ENCODE measurements at places on chromosomes 7 and 10. TPM values are rescaled to one million over a fixed set of nuclear protein-coding genes. Genes with fewer than 3 reads are reported as not detected.

GRCh38 chr10:64033711-64034110, 512.5 kb downstream of the REEP3 start:
- DNase-seq: no peak

GRCh38 chr10:93193906-93194305, 120.2 kb downstream of the CYP26A1 start:
- DNase-seq: no peak

The NPSR1 gene
- total RNA-seq: not detected

- peak; percentile 90 for DNase-seq
Measured at GRCh38 chr10:68900427-68901104, 549 bp upstream of the DDX50 start.

DNA sequence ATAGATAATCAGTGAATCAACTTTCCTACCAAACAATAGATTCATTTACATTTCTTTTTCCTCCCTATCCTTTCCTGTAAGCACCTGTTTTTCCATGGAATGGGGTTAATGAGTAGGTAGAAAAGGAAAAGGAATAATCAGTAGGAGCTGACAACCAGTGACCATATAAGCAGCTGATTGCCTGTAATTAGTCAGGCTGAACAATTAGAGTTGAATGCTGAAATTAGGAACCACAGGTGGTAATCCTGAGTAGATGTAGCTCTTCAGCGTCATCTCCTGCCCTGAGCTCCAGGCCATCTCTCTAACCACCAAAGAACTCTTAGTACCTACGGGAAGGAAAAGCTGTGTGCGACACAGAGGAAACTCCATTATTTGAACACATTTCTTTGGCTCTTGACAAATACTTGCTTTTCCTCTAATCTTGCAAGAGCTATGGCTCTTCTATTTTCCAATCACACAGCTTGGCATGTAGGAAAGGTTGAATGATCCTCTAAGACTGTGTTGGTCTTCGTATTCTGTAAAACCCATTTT, 63.8 kb downstream of the KLHDC10 start:
- DNase-seq: no peak

The ADARB2 gene
- 0.19 TPM for total RNA-seq

The DGKI gene
- 1.4 TPM for total RNA-seq

DNA sequence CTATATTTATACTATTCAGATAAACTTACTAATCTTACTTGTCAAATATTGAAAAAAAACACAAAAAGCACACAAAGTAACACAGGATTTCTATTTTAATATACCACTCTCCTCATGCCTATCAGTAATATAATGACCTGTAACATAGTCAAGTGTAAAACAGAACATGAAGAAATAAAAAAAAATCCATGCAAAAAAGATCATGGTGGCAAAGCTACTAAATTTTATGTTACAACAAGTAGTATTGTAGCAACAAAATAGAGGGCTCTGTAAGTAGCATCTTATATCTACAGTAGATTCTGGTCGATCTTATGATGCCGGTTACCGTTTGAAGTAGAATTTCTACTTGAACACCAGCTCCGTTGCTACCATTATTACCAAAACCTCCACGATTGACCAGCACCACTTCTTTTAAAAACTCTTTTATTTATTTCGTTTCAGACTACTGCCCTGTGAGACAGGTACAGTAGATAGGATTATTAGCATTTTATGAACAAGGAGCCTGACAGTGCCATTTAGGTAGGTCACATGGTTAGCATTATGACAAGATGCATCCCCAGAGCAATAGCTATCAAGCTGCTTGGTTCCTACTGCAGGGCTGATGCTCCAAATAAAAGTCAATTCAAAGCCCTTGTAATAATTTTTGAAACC, 2.1 kb downstream of the CPED1 start:
- DNase-seq: no peak

The ANKRD30A gene
- total RNA-seq: not detected

DNA sequence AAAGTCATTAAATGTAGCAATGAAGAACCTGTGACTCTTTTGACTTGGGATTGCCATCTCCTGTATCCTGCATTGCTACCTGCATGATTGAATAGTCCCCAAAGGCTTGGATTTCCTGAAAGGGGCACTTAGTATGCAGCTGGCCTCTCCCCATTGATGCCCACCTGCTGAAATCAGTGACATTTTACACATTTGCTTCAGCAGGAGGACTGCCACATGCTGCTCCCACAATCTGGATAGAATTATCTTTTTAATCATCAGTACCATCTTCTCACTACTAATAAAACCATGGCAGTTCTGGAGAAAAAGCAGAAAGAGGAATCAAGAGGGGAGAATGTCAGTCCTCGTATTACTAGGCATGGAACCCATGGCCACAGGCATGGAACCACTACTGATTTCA, 67.8 kb downstream of the SLC13A1 start:
- DNase-seq: no peak

- DNase-seq: no peak
Measured at GRCh38 chr7:81198766-81199165, 279.9 kb upstream of the SEMA3C start.

The NOS3 gene
- 19.4 TPM for total RNA-seq

- DNase-seq: no peak
Measured at GRCh38 chr7:25732766-25733217, 419.2 kb upstream of the NFE2L3 start.

DNA sequence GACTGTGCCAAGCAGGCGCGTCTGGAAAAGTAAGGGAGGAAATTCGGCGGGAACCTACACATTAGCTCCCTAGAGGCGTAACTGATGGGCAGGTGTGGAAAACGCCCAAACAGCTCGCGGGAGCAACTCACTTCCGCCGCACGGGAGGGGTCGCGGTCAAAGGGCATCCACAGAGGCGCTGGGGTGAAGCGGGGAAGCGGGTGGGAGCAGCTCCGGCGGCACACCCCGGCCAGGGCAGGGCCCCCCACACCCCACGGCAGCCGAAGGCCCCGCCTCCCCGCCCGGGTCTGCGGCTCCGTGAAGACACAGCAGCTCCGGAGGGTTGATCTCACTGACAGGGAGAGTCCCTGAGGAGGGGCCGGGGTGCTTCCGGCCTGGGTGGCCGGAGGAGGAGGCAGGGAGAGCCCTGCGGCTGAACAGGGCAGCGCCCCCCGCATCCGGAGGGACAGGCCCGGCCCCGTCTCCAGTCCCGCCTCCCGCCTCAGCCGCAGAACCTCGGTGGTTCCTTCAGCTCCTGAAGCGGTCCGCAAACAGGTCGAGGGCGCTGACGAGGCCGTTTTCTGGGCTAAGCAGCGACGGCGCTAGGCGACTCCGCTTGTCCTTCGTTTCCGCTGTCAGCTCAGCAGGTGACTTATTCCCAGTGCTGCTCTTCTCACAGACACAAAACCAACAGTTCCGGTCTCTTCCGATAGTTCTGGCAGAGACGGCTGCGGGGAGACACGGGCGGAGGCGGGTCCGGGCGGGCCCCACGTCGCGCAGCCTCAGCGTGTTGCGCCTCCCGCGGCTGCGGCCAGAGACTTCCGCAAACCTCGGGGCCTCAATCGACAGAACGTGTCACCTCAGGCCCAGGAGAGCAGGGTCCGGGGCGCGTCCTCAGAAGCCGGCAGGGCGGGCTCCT, 276.1 kb downstream of the DNAJB6 start:
- peak; percentile 81 for DNase-seq

The TAS2R39 gene
- not detected for total RNA-seq

DNA sequence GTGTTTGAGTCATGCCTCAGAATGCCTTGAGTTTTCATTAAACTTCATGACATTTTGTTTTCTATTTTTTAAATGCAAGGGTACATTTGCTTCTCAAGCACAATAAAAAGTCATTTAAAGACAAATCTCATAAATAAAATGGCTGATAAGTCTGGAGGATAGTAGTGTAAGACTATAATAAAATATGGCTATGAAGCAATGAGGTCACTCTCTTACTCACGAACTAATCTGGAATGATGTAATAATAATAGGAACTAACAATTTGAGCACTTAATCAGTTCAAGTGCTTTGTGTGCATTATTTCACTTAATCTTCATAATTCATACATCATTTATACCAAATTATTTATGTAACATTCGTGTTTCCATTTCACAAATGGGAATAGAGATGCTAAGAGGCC, 149.3 kb upstream of the CTTNBP2 start:
- no peak for DNase-seq

DNA sequence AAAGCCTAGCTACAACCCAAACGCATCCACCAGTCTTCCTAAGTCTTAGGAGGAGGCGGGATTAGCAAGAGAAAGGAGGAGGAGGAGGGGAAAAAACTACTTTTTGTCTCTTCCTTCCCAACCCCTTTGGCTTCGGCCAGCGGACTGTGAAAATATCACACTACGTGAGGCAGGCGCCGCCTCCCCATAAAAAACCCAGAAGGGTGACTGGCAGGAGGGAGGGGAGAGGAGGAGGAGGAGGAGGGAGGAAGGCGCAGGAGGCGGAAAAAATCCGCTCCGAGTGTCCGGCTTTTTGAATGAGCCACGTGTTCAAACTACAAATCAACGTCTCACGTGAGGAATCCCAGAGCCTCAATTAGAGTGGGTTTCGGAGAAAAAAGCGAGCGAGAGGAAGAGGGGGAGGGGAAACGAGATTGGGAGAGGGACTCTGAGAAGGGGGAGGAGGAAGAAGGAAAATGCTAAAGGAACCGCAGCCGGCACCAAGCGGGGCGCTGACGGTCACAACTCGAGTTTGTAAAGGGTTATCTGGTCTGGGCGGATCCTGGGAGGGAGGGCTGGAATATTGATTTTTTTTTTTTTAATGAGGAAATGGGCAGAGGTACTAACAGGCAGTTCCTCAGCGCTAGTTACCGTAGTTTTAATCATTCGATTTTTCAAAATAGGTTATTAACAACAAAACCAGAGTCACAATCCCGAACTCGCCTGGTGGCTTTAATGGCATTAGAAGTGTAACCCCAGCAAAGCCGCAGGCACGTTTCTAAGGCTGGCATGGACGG, at the start of gene IGF2BP3:
TSS of gene IGF2BP3 (minus strand) at position 162 of the 776 bp plus-strand sequence. CDS start 381 bp downstream, outside the sequence.
- no peak for DNase-seq

- DNase-seq: no peak
Measured at GRCh38 chr10:122233857-122234348, 37.2 kb upstream of the BTBD16 start.

- DNase-seq: no peak
Measured at GRCh38 chr10:6478722-6479121, 101.4 kb downstream of the PRKCQ start.

DNA sequence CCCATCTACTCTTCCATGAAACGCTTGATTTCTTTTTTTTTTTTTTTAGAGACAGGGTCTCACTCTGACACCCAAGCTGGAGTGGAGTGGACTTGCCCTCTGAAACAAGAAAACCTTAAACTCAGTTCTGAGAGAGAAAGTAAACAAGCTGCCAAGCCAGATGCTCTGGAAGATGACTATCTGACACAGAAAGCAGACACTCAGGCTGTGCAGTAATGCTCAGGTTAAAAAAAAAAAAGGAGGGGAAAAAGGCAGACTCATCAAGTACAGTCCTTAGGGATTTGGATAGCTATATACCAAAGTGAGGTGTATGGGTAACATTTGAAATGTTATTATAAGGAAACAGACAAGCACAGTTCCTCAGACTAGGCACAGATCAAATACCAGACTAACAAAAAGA, 80.5 kb downstream of the IDE start:
- DNase-seq: no peak

The SPDYE6 gene
- total RNA-seq: not detected

DNA sequence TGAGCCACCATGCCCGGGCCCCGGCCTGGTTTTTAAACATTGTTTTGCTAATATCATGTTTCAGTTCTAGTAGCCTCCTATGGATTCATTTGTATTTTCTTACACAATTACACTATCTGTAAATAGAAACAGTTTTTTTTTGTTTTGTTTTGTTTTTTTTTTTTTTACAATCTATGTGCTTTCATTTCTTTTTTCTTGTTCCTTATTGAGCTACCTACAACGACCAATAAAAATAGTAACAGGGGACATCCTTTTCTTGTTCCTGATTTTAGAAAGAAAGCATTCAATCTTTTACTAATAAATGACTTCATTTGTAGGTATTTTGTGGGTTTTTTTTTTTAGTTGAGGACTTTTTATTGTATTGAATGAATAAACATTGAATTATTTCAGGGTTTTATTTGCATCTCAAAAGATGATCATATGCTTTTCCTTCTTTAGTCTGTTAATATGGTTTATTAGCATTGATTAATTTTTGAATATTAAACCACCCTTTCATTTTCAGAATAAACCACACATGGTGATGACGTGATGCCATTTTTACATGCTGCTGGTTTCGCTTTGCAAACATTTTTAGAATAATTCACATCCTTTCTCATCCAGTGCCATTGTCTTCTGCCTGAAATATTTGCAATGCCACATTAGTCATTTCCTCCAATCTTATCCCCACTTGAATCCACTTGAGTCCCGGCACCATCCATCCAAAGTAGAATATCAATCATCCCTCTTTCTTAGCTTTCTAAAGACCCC, 18.1 kb upstream of the AKR1E2 start:
- DNase-seq: no peak

DNA sequence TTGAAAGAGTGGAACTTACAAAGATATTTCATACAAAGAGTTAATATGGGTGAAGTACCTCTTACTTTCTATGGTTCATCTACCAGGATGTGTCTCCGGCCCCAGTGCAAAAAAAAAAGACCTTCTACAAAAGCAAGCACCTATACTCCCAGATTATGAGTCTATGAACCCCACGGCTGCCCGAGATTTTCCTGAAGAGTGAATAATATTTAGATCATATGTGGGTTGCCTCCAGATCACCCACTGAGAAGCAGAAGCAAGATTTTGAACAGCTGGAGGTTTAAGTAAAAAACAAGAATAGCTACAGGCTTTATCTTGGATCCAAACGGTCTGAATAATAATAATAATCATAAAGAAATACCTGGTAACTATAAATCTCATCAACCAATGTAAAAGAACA, 207.7 kb downstream of the SKAP2 start:
- no peak for DNase-seq

DNA sequence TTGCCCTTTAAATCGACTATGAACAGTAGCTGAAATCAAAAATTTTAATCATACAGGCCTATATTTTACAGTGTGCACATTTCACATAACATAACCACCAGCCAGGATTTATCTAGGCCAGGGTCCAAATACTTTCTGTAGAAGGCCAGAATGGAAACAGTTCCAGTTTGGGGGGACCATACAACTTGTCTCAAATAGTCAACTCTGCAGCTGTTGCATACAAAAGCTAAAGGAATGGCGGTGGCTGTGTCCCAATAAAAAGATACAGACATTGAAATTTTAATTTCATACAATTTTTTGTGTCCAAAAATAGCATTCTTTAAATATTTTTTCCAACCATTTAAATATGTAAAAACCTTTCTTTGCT, 742 bp upstream of the TYSND1 start:
- no peak for DNase-seq

GRCh38 chr10:12412666-12413368, 63.5 kb downstream of the CAMK1D start:
- DNase-seq: no peak

- no peak for DNase-seq
Measured at GRCh38 chr10:32684291-32684690, 238.4 kb downstream of the CCDC7 start.

- DNase-seq: no peak
Measured at GRCh38 chr10:19756919-19757318, 59.3 kb upstream of the PLXDC2 start.

GRCh38 chr7:99385564-99385963, 11.0 kb downstream of the ARPC1B start:
- no peak for DNase-seq

Measured in Right ventricle myocardium inferior (tissue), 1 donor.